Activated CD4-positive, alpha-beta T cell treated with anti-CD3 and anti-CD28 coated beads for 36 hours (primary cell): ENCODE measurements at places on chromosomes 11 and 22. TPM values are rescaled to one million over a fixed set of nuclear protein-coding genes. Genes with fewer than 3 reads are reported as not detected.

DNA sequence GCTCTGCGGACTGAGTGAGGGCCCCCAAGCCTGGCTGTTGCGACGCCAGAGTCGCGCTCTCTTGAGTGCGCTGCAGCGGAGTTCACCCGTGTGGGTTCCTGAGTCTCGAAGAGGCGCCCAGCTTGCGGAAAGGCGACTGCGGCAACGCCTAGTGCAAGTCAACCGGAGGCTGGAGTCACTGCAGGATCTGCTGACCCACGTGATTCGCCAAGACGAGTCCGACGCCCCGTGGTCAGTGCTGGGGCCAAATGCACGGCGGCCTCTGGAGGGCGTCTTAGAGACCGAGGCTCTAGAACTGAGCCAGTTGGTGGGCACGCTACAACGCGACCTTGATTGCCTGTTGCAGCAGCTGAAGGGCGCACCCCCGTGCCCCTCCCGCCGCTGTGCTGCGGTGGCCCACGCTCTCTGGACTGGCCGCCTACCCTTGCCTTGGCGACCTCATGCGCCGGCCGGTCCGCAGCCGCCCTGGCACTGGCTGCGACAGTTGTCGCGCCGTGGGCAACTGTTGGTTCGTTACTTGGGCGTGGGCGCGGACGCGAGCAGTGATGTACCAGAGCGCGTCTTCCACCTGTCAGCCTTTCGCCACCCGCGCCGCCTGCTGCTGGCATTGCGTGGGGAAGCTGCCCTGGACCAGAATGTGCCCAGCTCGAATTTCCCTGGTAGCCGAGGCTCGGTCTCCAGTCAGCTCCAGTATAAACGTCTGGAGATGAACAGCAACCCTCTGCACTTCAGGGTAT lies 32.6 kb downstream of the RRP8 start:
- no peak for DNase-seq

- no peak for DNase-seq
Measured at GRCh38 chr11:28730889-28731288, 622.7 kb downstream of the METTL15 start.

OR5I1 gene
- total RNA-seq = not detected

GRCh38 chr11:117391181-117391580 lies 63.5 kb downstream of the CEP164 start:
- no peak for DNase-seq

APOBEC3A gene
- not detected for total RNA-seq
